ENCODE measurements at places on chromosomes 12 and 14.

DNA sequence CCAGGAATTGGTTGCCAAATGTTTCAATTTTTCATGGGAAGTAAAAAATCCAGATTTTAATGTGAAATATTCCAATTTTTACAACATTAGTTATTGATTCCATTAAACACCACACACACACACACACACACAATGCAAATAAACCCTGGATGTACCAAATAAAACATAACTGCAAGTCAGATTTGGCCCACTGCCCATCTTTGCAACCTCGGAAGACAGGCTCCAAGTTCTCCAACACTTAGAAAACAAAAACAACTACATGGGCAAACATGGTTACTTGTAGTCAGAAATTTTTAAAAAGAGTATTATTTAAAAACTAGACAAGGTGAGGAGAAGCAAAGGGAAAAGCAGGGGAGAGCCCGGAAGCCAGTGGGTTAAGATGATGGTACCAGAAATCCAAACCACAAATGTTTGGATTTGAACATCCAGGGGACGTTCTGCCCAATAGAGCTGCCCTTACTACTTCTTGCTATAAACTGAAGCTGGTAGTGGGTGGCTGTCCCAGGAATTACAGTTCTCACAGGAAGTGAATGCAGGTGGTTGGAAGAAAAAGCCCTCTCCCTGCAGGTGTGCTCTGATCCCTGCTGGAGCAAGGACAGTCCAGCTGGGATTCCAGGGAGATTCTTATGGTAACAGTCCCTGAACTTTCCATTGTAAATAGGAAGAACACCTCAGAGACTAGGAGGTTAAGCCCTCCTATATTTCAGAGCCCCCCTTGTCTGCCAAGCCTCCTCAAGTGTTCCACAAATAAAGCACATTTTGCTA is 111.7 kb downstream of the SLC25A21 start:
- no peak for DNase-seq

DNA sequence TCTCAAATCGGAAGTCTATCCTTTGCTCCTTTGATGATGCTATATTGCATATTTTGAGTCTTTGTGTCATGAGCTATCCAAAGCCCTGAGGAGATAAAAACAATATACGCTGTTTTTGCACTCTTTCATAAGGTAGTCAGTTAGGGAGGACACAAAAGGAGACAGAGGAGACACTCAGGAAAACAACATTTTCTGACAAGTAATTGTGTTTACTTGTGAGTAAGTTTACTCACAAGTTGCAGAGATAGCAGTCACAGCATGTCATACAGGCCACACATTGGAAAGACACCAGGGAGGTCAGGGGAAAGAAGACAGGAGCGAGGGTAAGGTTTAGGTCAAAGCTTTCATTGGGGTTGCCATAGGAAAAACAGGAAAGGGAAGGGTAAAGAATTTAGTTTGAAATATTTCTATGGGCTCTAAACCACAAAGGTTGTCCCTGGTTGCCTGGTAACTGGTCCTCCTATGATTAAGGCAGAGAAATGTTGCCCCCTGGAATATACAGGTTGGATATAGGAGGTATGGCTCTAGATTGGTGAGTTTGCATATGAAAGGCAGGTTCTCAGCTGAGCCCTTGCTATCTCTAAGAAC is 7.4 kb upstream of the GABARAPL1 start:
- peak; percentile 67 for DNase-seq

DNA sequence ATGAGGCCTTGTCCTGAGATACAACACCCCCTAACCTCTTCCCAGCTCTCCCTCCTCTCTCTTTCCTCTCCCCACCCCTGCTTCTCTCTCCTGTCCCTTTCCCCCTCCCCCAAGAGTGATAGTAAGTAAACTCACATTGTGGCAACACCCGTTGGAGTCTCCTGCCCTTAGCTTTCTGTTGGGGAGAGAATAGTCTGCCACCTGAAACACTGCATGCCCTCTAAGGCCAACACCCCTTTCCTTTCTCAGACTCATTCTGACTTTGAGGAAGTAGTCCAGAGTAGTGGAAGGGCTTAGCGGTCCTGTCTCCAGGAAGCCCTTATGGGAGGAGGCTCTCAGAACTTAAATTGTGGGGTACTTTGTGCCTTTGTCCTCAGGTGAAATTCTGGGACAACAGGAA is 95.2 kb downstream of the PRKCH start:
- no peak for DNase-seq

DNA sequence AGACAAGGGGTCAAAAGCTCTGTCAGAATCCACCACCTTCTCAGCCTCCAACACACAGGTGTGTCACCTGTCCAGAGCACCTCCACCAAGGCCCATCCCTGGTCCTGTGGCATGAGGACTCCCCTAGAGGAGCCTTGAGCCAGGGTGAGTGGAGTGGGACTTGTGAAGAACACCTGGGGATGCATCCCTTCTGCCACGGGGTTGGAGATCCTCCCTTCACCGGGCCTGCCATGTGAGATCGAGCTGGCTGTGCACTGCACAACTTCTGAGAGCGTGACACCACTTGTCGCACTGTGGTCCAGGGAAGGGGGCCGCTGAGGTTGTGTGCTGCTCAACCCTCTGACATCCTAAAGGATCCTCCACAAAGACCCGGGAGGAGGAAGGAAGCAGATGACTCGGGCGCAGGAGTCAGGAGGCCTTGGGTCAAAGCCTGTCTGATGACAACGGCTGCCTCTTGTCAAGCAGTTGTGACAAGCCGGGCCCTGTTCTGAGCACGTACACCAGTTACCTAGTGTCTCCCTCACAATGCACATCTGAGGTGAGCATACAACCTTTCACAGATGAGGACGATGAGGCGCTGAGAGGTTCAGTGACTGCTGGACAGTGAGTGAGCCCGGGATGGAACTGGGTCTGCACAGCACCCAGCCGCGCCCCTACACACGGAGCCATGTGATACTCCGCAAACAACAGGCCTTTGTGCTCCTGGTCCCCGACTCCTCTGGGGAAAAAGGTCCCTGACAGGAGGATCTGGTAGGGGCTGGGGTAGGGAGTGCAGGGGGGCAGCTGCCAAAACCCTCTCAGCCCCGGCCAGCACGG is 35.6 kb downstream of the CHGA start:
- no peak for DNase-seq

DNA sequence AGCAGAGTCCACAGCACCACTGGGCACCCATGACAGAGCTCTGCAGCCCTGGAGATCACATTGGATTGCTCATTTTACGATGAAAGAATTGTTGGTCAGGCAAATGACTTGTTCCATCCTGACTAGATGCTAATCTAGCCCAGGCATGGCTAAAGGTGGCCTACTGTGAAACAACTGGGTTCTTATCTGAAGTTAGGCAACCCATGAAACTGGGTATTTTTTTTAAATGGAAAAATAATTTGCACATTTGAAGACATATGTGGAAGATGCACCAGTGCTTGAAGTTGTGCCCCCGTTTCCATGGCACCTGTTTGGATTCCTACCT is 8.3 kb downstream of the PYGL start:
- peak; percentile 25 for DNase-seq

- DNase-seq = peak; percentile 61
Observed at GRCh38 chr14:35506927-35507326, 27.0 kb upstream of the INSM2 start.

- no peak for DNase-seq
Observed at GRCh38 chr14:96588410-96589257, 86.5 kb downstream of the PAPOLA start.

DNA sequence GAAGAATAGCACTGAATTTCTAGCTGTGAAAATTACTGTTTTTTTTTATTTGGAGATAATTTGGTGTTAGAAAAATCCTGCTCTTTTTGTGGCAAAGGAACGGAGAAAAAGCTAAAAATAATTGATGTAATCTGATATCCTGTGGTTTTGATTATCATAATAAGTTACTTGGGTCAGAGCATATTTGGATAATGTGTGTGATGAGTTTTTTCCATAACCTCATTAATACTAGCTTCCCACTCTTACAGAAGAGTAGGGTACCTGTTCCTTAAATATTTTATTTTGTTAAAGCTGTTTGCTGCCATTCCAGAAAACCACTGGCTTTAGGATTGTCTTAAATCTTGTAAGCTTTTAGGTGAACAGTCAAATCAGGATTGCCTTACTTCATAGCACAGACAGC is 4.7 kb downstream of the PSMC6 start:
- no peak for DNase-seq

- DNase-seq = peak; percentile 55
Observed at GRCh38 chr12:26987634-26988424, 26.4 kb downstream of the TM7SF3 start.

DNA sequence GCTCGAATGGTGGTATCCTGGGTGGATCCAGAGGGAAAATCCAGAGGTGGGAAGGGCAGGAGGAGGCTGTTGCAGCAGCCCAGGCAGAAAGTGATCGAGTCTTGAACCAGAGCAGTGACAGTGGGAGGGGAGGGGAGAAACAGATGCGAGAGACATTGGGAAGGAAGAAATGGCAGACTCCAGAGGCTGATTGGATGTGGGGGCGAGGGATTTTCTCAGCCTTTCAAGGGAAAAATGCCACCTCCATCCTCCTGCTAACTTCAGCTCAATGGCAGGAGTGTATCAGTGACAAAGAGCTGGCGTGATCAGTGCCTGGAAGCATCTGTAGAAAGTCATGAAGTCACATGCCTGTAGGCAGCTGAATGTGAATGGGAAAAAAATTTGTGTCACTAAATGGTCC is 38.6 kb upstream of the NRXN3 start:
- no peak for DNase-seq

DNA sequence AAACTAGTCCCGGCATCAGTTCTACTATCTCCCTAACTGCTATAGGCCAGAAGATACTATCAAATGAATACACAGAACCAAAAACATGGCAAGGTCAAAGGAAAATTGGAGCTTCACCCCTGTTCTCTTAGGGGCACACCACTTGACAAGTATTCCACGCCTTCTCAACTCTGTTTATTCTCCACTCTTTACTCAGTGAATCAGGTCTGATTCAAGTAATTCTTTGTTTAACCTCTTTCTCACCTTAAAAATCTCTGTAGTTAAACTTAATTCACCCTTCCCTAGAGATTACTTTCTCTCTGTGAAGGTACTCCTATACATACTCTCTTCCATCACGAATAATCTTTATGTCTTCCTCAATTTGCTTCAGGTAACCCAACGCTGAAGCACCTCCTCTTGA is 248.9 kb downstream of the MED13L start:
- DNase-seq = no peak

GRCh38 chr12:92879698-92880322 is 49.3 kb downstream of the EEA1 start:
- no peak for DNase-seq

- no peak for DNase-seq
Observed at GRCh38 chr12:3933074-3933818, 60.0 kb upstream of the PARP11 start.

DNA sequence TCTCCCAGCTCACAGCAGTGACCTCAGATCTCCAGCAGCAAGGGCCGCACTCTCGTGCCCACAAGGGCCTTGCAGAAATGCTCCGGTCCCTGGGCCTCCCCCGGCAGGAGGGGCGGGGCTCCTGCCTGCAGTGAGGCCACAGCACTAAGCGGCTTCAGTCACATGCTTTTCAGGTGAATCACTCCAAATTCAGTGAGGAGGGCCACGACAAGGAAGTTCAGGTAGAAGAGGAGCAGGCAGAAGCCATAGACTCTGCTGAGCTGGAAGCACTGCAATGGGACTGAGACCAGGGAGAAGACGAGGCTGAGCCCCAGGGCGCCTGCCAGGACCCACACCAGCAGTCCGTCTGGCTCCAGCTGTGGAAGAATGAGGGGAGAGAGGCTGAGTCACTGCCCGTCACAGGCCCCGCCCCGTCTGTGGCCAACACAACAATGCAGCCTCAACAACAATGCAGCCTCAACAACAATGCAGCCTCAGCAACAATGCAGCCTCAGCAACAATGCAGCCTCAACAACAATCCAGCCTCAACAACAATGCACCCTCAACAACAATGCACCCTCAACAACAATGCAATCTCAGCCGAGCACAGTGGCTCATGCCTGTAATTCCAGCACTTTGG is 35.2 kb downstream of the SLC8B1 start:
- peak; percentile 81 for DNase-seq

Measured in HFFc6 (cell line).